ENCODE measurements at places on chromosomes 5 and 9.

DNA sequence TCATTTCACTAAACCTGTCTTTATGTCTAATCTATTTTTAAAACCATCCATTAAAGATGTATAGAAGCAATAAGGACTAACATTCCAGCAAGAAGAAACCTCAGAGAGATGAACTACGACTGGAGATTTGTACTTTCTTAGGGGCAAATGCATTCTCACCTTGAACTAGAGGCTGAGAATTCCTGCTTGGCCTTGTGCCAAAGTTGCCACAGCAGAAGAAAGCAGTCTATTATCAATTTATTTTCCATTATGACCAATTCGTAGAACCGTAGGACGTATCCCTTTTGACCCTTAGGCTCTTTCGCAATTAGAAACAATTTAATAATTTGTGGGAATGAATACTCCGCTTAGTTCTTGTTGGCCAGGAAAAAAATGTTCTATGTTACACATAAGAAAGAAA is 1647.4 kb upstream of the CDH9 start:
- H3K27me3 ChIP-seq: no peaks in the 10 kb centered on the region
- no peak overlapping the region for H3K4me3 ChIP-seq
- H3K27ac ChIP-seq: no peak overlapping the region

GRCh38 chr9:93124793-93125192 is 9.3 kb downstream of the NINJ1 start:
- H3K4me1 ChIP-seq: peaks cover 50% of the 10 kb centered on the region
- no peak for DNase-seq
- no peaks in the 10 kb centered on the region for H3K27me3 ChIP-seq
- H3K4me3 ChIP-seq: no peak overlapping the region

- H3K4me1 ChIP-seq: no peaks in the 10 kb centered on the region
- no peaks in the 10 kb centered on the region for H3K36me3 ChIP-seq
- no peak overlapping the region for H3K4me3 ChIP-seq
- H3K27me3 ChIP-seq: peaks cover 5% of the 10 kb centered on the region
Observed at GRCh38 chr9:76688471-76689238, 75.6 kb upstream of the PCA3 start.

- H3K4me3 ChIP-seq: no peak overlapping the region
- no peaks in the 10 kb centered on the region for H3K27me3 ChIP-seq
- no peak for DNase-seq
Observed at GRCh38 chr9:113563826-113564497, 100.4 kb downstream of the RGS3 start.

DNA sequence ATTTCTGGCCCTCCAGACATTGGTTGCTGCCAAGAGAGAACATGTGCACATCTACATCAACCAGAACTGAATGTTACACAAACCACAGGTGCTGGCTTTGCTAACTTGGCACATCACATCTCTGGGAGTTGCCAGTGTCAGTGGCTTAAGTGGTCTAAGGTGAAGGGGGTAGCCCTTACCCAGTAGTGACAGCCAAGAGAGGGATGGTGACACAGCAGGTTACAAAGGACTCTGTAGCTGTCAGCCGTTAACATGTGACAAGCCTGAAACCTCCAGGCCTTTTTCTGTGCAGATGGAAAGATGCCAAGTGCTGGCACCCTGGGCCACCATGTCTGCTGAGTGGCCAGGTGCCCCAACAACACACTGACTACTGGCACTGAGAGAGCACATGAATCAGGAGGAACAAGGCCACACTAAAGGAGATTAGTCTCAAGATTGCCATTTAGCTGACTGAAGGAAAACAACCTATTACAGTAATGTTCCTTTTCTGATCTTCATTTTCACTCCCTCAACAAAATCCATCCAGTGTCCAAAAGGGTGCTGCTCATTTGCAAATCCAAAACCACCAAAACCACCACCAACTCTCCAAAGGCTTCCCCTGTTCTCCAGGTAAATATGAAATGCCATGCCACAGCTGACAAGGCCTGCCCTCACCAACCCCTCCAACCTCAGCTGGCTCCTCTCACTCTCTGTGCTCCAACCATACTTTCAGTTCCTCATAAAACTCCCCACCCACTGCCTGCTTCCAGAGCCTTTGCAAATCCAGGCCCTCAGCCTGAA is 20.2 kb downstream of the SIL1 start:
- no peaks in the 10 kb centered on the region for H3K27me3 ChIP-seq
- H3K4me3 ChIP-seq: no peak overlapping the region
- no peak for DNase-seq
- H3K4me1 ChIP-seq: peaks cover 20% of the 10 kb centered on the region

- H3K4me3 ChIP-seq: no peak overlapping the region
- no peaks in the 10 kb centered on the region for H3K36me3 ChIP-seq
- no peak overlapping the region for H3K27ac ChIP-seq
- DNase-seq: no peak
- H3K27me3 ChIP-seq: no peaks in the 10 kb centered on the region
Observed at GRCh38 chr9:30015073-30015472, 2369.4 kb upstream of the ACO1 start.

GRCh38 chr5:128228521-128228920 is 145.0 kb downstream of the SLC12A2 start:
- no peaks in the 10 kb centered on the region for H3K27me3 ChIP-seq
- DNase-seq: no peak
- H3K36me3 ChIP-seq: no peaks in the 10 kb centered on the region
- no peak overlapping the region for H3K27ac ChIP-seq
- H3K4me3 ChIP-seq: no peak overlapping the region

- H3K4me3 ChIP-seq: no peak overlapping the region
- no peaks in the 10 kb centered on the region for H3K36me3 ChIP-seq
- H3K27me3 ChIP-seq: no peaks in the 10 kb centered on the region
Observed at GRCh38 chr5:58496488-58496887, 5.3 kb downstream of the GAPT start.

GRCh38 chr5:133426264-133426663 is 186.1 kb downstream of the FSTL4 start:
- no peak overlapping the region for H3K4me3 ChIP-seq
- no peak overlapping the region for H3K27ac ChIP-seq
- peaks cover 52% of the 10 kb centered on the region for H3K27me3 ChIP-seq
- H3K36me3 ChIP-seq: no peaks in the 10 kb centered on the region
- DNase-seq: no peak

DNA sequence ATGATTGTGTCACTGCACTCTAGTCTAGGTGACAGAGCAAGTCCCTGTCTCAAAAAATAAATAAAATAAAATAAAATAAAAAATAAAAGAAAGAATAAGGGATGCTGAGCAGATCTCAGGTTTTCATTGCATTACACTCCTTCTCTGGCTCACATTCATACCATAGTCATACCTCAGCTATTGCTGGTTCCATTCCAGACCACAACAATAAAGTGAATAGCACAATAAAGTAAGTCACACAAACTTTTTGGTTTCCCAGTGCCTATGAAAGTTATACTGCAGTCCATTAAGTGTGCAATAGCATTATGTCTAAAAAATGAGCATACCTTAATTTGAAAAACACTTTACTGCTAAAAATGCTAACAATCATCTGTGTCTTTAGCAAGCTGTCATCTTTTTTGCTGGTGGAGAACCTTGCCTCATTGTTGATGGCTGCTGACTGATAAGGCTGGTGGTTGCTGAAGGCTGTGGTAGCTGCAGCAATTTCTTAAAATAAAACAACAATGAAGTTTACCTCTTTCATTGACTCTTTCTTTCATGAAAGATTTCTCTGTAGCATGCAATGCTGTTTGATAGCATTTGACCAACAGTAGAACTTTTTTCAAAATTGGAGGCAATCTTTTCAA is 415.7 kb downstream of the ZNF608 start:
- no peaks in the 10 kb centered on the region for H3K36me3 ChIP-seq
- H3K4me1 ChIP-seq: no peaks in the 10 kb centered on the region
- no peak overlapping the region for H3K4me3 ChIP-seq
- H3K27me3 ChIP-seq: no peaks in the 10 kb centered on the region
- no peak overlapping the region for H3K27ac ChIP-seq
- no peak for DNase-seq

DNA sequence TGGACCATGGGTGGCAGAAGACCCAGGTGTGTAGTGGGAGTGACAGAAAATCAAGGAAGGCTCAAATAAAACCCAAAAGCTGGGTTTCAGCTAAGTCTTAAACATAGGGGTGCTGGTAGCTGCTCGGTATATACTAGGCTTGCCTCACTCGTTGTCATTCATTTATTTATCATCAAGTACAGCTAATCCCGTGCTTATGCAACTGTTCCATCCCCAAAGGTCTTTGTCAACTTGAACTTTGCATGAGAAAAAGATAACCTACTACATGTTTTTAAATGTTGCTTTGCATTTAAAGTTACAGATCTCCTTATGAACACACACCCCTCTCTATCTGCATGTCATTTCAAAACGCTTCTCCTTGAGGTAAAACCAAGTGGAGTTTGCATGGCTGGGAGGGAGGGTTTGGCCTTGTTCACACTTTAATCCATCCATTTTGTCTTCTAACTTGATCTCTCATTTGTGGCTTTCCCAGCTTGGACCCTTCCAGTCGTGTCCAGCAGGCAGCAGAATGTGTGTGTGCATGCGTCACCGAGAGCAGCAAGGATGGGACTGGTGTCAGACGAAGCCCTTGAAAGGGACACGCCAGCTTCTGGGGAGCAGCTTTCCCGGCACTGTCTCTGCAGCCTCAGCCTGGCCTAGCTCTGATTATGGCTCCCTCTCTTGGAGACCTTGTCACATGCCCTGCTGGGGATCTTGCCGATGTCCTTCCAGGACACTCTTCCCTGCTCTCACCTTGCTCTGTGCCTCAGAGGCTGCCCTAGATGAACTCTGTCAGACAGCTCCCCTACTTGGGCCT is 133.5 kb downstream of the GADD45G start:
- no peak overlapping the region for H3K27ac ChIP-seq
- H3K4me1 ChIP-seq: no peaks in the 10 kb centered on the region
- no peaks in the 10 kb centered on the region for H3K36me3 ChIP-seq
- no peaks in the 10 kb centered on the region for H3K27me3 ChIP-seq
- no peak for DNase-seq

DNA sequence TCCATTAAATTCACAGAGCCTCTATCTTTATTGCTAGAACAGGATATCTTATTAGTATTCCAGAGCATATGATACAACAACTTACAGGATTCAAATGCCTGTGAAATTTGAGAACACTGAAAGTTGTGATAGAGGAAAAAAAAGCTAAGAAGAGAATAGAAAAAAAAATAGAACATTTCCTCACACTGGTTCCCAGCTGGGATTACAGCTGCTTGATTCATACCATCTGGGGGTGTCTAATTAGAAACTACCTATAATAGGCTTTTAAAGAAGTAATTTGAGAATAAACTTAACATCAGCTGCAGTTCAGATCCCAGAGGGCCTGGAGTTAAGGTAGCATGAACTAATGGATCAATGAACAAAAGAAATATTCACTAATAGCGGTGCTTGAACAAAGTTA is 922.0 kb downstream of the CDH12 start:
- no peak overlapping the region for H3K4me3 ChIP-seq
- no peak for DNase-seq

- H3K4me3 ChIP-seq: no peak overlapping the region
- no peaks in the 10 kb centered on the region for H3K36me3 ChIP-seq
- no peaks in the 10 kb centered on the region for H3K27me3 ChIP-seq
- peak overlapping the region; percentile 84 for H3K27ac ChIP-seq
Observed at GRCh38 chr5:177116631-177117373, 16.8 kb upstream of the NSD1 start.

DNA sequence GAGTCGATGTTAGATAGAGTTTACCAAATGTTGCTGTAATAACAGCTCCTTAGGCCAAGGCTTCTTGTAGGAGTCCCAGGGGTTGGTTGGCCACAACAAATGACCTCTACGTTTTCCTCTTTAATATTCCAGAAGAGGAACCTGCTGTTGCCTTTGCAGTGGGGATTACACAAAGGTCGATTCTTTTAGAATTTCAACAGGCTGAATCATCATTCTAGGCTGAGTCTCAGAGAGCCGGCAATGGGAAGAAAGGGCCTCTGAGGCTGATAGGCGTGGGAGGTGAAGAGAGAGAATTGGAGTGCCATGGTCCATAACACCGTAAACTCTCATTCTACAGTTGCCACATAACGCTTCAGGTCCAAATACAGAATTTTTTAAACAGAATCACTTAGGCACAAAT is 405.9 kb upstream of the DAP start:
- H3K4me1 ChIP-seq: no peaks in the 10 kb centered on the region
- H3K4me3 ChIP-seq: no peak overlapping the region
- no peaks in the 10 kb centered on the region for H3K27me3 ChIP-seq
- no peak for DNase-seq
- H3K27ac ChIP-seq: no peak overlapping the region
- no peaks in the 10 kb centered on the region for H3K36me3 ChIP-seq

DNA sequence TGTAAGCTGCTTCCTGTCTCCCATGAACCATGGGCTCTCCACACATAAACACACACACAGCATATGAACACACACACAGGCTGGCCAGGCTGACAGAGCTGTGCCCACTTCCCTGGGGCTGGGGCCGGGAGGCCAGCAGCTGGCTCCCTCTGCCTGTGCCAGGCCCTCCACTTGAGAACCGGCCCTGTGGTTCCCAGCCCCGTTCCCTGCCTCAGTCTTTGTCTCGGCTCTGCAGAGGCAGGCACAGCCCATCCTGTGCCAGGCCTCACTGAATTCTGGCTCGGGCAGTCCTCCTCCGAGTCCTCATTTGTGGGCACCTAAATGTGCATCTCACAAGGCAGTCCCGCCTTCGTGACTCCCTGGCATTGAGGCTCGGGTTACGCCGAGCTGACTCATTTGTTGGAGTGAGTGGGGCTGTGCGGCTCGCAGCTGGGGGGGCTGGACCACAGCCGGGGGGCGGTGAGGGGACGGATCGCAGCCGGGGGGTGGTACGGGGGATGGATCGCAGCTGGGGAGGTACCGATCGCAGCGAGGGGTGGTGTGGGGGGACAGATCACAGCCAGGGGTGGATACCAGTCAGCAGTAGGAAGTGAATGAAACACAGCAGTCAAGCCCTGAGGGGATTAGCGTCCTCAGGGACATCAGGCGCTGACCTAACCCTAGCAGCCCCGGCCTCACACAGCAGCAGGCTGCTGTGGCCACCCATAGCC is 72.3 kb downstream of the PSMB7 start:
- no peaks in the 10 kb centered on the region for H3K27me3 ChIP-seq
- H3K36me3 ChIP-seq: peaks cover 19% of the 10 kb centered on the region
- H3K4me1 ChIP-seq: peaks cover 37% of the 10 kb centered on the region
- H3K4me3 ChIP-seq: no peak overlapping the region

- H3K27ac ChIP-seq: no peak overlapping the region
- DNase-seq: no peak
- no peaks in the 10 kb centered on the region for H3K4me1 ChIP-seq
- H3K27me3 ChIP-seq: no peaks in the 10 kb centered on the region
- no peaks in the 10 kb centered on the region for H3K36me3 ChIP-seq
Observed at GRCh38 chr9:1960342-1961042, 54.7 kb upstream of the SMARCA2 start.

GRCh38 chr9:137045294-137046087 is 486 bp downstream of the NPDC1 start:
- peaks cover 7% of the 10 kb centered on the region for H3K27me3 ChIP-seq
- peaks cover 2% of the 10 kb centered on the region for H3K4me1 ChIP-seq
- H3K27ac ChIP-seq: no peak overlapping the region
- H3K36me3 ChIP-seq: no peaks in the 10 kb centered on the region
- DNase-seq: peak; percentile 36

DNA sequence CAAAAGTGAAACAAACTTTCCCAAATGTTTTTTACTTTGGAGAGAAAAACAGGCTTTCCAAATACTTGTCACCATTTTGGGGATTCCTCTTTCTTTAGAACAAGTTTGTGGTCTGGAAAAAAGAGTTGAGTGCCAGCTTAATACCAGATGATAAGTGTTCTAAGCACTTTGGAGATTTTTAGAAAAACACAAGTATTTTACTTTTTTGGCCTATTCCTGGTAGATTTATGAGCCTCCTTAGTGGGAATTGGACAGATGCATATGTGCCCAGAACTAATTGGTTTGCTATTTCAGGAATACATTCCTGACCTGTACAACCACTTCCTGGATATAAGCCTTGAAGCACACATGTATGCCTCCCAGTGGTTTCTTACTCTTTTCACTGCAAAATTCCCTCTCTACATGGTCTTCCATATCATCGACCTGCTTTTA is 40.5 kb downstream of the GPR21 start:
- no peak overlapping the region for H3K4me3 ChIP-seq
- no peak overlapping the region for H3K27ac ChIP-seq
- no peaks in the 10 kb centered on the region for H3K4me1 ChIP-seq
- no peak for DNase-seq
- peaks cover 25% of the 10 kb centered on the region for H3K36me3 ChIP-seq
